ENCODE measurements at places on chromosomes 12 and 14.

DNA sequence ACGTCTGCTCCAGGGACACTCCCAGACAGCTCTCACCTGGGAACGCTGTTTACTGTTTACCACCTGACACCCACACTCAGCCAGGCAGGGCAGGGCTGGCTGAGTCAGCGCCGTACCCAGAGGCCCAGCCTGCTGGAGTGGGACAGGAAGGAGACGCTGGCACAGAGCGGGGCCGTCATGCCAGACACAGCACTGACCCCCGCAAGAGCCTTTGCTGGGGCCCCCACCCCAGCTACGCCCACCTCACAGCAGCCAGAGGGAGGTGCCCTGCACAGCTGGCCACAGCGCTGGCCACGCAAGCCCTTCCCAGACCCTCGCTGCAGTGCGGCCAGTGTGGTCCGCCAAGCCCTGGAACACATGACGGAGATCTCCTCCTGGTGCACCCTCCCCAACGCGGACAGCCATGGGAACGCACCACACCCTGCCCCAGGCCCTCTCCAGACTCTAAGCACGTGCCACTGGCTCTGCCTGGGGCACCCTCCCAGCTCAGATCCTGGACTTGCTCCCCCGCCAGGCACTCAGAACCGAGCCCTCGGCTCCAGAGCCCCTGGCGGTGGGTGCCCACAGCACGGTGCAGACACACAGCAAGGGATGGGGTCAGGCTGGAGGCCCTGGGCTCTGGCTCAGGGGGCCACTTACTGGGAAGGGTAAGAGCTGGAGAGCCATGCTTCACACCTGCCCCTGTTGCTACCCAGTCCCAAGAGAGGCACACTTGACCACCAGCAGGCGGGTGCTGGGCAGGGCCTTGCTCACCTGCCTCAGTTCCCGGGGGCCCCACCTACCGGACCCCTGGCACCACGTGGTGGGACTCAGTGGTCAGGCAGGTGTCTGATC, 5.7 kb downstream of the AHNAK2 start:
- DNase-seq = peak; percentile 80

- peak; percentile 17 for DNase-seq
Observed at GRCh38 chr12:106112145-106112821, 26.5 kb downstream of the NUAK1 start.

DNA sequence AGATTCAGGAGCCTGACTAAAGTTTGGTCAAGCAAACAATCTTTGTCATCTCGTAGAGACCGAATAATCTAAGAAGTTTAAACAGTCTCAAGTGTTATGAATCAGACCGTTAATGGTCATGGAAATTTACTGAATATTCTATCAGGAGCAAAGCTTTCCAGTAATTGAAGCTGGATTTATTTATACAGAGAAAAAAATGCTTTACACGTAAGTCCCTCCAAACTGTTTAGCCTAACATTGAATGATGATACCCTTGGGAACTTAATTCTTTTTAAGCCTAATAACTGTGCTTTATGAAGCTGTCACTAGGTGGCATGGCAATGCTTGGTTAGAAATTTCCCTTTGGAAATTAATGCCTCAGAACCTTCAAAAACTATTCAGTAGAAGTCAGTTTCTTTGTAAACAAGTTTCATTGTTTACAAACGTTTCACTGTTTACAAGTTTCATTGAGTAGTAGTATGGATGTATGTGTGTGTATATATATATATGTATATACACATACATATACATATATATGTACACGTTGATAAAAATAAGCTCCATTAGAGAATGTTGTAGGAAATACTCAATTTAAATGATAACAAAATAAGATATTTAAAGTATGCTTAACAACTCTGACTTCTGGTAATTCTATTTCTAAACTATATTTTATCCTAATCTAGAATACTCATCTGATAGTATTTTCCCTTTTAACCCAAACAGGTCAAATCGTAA, 32.1 kb downstream of the DEPDC4 start:
- peak; percentile 29 for DNase-seq

GRCh38 chr12:59646636-59647035, 50.8 kb downstream of the SLC16A7 start:
- DNase-seq = no peak

- no peak for DNase-seq
Observed at GRCh38 chr12:21353487-21353886, 18.8 kb upstream of the SLCO1A2 start.

DNA sequence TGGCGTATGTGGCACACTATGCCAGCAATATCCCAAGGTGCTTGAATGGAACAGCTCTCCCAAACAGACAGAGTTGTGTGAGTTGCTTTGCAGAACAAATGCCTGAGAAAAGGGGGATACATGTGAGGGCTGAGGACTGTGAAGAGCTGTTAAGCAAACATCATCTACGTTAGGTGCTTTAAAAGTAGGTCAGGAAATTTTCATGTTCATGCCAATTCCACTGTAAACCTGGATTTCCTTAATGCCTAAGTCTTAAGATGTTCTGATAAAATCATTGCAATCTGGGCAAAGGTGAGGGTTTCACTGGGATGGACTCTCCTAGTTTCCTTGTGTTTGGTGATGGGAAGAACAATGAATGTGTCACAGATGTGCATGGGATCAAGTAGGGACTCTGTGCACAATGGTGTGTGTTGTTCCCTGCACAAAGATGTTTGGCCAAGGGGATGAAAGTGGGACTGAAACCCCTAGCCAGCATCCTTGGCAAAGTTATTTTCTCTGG, 227.9 kb downstream of the KTN1 start:
- no peak for DNase-seq

- no peak for DNase-seq
Observed at GRCh38 chr12:131834798-131835615, 6.8 kb downstream of the MMP17 start.

DNA sequence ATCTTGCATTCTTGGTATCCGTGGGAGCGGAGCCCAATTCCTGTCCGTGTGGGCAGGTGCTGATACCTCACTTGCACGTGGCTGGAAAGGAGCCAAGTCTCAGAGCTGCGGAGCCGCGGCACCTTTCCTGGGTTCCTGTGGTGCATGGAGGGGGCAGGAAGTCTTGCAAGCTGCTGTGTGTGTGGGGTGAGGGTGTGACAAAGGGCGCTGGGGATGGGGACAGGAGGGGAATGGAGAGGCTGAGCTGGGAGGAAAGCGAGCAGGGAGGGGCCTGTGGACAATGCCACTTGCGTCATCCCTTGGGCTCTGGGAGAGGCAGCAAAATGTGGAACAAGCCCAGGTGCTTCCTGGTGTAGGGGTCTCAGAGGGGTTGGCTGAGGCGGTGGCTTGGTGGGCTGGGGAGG, 86.7 kb downstream of the CALM1 start:
- peak; percentile 79 for DNase-seq

DNA sequence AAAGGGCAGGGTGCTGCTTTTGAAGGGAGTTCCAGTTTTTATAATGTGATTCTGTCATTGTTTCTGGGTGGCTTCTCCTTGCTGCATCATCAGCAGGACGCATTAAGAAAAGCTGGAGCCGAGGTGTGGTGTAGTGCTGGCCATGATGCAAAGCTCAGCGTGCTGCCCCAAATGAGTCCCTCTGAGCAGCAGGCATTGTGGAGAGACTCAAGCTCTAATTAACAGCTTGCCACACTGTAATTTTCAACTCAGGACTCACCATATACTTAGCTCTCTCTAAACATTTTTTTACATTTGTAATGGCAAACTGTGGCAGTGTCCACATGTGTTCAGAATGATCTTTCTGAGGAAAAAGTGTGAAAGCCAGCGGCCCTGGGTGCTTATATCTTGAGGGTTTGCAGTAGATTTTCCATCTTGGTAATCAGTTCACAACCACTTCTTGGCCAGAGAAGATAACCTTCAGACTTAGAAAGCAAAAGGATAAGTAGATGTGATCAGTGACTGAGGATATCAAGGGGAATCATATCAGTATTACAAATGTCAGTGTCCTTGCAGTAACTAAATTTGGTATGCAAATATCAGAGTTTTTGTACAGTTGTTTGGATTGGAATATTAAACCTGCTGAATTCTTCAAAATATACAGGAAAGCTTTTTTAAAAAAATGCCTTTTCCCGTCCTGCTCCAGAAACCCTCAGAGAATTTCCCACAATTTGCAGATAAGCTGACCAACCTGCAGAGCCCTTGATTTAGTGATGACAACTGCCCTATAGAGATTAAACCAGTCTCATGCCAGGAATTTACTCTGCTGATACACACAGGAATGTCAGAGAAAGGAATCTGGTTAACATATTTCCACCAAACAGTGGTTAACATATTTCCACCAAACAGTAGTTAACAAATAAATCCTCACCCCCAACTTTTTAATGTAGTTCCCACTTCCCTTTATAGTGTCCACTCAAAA, 63.6 kb downstream of the DAAM1 start:
- DNase-seq = no peak

DNA sequence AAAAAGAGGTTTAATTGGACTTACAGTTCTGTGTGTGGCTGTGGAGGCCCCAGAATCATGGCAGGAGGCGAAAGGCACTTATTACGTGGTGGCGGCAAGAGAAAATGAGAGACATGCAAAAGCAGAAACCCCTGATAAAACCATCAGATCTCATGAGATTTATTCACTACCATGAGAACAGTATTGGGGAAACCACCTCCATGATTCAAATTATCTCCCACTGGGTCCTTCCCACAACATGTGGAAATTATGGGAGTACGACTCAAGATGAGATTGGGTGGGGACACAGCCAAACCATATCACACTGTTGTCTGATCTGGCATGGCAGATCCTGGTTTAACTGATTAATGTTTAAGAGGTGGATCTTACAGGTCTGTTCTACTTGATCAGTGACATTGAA, 5.6 kb downstream of the DDX47 start:
- DNase-seq = no peak

GRCh38 chr14:35122696-35123387, 490 bp downstream of the PRORP start:
- no peak for DNase-seq

DNA sequence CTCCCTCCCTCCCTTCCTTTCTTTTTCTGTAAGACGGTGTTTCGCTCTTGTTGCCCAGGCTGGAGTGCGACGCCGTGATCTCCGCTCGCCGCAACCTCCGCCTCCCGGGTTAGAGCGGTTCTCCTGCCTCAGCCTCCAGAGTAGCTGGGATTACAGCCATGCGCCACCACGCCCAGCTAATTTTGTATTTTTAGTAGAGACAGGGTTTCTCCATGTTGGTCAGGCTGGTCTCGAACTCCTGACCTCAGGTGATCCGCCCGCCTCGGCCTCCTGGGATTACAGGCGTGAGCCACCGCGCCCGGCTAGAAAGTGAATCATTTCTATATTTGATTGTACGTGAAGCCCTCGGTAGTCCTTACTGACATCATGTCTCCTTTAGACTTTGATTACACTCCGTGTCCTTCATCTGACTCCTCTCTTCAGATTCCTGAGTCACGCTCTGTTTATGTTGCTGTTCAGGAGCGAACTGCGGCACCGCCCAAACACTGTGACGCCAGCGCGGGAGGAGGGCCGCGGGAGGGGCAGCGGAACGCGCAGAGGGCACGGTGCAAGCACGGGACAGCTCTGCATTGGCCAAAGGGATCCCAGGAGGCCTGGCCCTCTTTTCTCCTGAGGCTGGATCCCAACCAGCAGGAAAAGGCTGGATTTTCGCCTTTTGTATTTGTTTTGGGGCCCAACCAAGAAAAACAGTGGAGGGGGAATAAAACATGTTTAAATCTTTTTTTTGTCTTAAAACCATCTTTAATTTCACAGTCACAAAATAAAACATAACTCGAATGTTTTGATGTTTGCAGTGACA, 538 bp upstream of the GABARAPL1 start:
- DNase-seq = peak; percentile 91

DNA sequence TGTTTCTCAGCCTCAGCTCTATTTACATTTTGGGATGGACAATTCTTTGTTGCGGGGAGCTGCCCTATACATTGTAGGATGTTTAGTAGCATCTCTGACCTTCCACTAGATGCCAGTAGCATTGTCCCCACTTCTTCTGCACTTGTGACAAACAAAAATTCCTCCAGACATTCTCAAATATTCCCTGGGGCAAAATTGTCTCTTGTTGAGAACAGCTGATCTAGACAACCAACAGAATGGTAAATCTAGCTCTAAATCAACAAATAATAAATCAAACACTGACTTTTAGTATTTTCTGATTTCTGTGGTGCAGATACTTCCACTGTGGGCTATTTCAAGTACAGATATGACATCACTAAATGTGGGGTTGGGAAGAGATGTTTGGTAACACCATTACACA, 60.7 kb downstream of the MSRB3 start:
- no peak for DNase-seq

GRCh38 chr12:10952645-10953044, 13.6 kb upstream of the TAS2R14 start:
- DNase-seq = no peak

- no peak for DNase-seq
Observed at GRCh38 chr14:38775986-38776385, 327.0 kb downstream of the SEC23A start.

GRCh38 chr12:63276537-63277365, 125.8 kb upstream of the AVPR1A start:
- DNase-seq = peak; percentile 73

- DNase-seq = no peak
Observed at GRCh38 chr14:102901633-102902032, 20.8 kb upstream of the AMN start.

GRCh38 chr12:106154751-106155273, 16.1 kb upstream of the NUAK1 start:
- DNase-seq = no peak

GRCh38 chr12:120115692-120116440, 687 bp downstream of the RAB35 start:
- peak; percentile 22 for DNase-seq

DNA sequence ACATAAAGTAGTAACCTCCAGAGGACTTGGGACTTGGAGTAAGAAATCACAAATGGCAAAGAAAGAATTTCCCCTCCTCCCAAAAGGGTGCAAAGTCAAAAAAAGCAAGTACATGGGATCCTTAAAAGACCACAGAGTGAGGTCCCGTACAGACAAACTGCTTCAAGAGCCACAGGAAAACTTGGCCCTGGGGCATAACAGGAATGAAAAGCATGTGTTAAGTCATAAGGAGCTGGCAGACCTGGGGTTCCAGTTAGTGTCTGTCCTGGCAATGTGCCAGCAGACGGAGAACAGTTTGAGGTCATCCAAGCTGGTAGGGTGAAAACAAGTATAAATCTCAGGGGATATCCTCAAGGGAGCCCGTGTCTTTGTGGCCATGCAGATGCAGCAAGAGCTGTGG, 73.2 kb downstream of the HSD17B6 start:
- no peak for DNase-seq

GRCh38 chr12:55931780-55932550, 1.0 kb downstream of the DGKA start:
- peak; percentile 30 for DNase-seq
